ENCODE measurements at places on chromosomes 2 and 18.

- DNase-seq: no peak
These were observed 206.5 kb upstream of the TCF4 start for GRCh38 chr18:55794288-55795052.

DNA sequence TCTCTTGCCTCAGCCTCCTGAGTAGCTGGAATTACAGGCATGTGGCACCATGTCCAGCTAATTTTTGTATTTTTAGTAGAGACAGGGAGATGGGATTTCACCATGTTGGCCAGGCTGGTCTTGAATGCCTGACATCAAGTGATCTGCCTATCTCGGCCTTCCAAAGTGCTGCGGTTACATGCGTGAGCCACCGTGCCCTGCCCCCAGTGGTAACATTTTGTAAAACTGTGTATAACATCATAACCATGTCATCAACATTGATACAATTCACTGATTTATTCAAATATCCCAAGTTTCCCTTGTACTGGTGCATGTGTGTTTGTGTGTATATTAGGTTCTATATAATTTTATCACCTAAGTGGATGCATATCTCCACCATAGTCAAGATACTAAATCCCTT lies 70.0 kb downstream of the PDCL3 start:
- no peak for DNase-seq

- no peak for DNase-seq
These were observed 47.9 kb downstream of the CACNB4 start for GRCh38 chr2:152050915-152051314.

GRCh38 chr2:170492010-170492409 lies 223.1 kb upstream of the SP5 start:
- DNase-seq: no peak

DNA sequence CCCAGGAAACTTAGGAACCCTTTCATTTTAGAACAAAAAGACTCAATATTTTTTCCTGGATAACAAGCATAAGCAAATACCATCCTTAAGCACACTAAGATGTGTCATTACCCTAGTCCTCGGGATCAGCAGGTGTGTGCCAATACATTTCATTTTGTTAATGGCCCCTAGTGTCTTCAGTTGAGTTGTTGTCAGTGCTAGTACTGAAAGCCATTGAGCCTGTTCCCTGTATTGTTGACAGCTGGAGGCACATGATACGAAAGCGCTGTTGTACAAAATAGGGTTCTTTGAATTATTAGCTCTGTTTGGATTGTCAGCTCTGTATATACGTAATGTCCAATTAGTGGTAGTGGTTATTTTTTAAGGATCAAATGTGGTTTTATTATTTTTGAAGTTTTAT lies 29.5 kb downstream of the VAPA start:
- no peak for DNase-seq

GRCh38 chr2:31563273-31563839 lies 17.4 kb downstream of the SRD5A2 start:
- no peak for DNase-seq

DNA sequence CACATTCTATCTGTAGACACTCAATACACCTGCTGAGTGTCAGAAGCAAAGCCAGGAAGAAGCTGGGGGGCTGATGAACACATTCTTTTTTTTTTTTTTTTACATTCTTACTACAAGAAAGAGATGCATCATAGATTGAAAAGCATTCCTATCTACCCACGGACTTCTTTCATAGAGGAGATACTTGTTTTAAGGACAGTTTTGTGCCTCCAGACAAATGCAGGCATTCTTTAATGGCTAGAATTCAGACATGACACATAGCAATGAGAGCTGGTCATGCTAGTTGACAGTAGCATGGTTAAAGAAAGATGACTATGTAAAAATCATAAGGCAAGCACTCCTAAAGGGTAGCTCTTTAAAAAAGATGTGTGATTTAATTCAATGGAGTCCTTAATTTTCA lies 110.2 kb downstream of the EPHA4 start:
- no peak for DNase-seq
